ENCODE measurements at places on chromosomes 3 and 15. TPM values are rescaled to one million over a fixed set of nuclear protein-coding genes. Genes with fewer than 3 reads are reported as not detected.

DNA sequence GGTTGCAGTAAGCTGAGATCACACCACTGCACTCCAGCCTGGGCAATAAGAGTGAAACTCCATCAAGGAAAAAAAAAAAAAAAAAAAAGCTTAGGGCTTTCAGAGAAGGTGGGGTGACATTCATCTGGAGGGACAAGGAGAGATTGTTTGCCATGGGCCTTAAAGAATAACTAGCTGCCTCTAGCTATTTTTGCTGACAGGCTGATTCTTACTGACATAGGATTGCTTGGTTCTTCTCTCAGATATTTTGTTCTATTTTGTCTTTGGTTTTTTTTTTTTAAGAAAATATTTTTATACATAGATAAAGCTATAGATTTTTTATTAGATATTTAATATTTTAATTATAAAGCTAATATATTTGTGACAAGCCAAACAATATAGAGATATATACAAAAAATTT is 24.2 kb upstream of the PIAS1 start:
- DNase-seq: no peak

GRCh38 chr3:14298442-14298841 is 104.0 kb upstream of the SLC6A6 start:
- no peak for DNase-seq

Gene SORD
- 53.6 TPM for total RNA-seq

Gene ACTRT3
- not detected for total RNA-seq

GRCh38 chr3:184788751-184789150 is 23.2 kb upstream of the VPS8 start:
- DNase-seq: peak; percentile 91

DNA sequence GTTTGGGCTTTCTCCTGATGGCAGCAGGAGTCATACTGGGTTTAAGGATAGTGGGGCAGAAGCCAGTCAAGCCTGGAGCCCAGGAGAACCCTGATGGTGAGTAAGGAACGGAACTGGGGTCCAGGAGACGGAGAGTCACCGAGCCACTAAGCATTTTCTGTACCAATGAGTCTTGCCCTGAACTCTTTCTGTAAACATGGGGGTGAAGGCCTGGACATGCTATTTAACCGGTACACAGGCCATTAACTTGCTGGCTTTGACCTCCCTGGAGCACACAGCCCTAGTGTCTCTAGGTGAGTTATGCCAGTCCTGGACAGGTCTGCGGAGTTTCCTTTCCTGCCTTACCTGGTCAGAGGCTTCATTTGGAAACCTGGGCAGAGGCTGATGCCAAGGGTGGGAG is 3.9 kb downstream of the SLC6A6 start:
- no peak for DNase-seq

DNA sequence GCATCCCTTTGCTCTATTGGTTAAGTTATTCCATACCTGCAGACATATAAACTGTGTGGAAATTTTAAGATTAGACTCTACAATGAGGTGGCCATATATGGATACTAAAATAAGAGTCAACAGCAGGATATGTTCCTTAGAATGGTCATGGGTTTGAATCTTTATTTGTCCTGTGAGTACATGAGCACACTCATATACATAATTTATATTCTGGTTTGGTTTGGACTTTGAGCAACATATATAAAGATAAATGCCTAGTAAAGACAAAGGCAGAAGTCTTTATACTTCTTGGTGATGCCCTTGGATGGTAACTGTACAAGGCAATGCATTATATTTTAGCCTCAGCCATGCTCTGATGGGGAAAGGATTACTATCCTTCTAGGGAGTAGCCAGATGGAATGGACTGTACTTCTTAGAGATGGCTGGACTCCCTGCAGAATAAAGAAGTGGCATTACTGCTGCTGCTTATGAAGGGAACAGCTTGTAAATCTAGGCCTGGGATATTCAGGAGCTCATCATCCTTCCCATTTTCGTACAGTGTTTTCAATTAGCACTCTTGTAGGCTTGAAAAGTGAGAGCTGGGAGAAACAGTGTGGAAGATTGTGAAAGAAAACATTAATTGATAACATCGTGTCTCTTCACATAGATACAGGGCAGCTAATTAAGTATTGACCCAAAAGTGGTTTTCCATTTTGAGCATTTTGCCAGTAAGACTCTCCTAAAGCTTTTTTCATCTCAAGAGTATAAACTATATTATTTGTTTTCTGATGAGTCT is 60.4 kb downstream of the HMG20A start:
- no peak for DNase-seq

DNA sequence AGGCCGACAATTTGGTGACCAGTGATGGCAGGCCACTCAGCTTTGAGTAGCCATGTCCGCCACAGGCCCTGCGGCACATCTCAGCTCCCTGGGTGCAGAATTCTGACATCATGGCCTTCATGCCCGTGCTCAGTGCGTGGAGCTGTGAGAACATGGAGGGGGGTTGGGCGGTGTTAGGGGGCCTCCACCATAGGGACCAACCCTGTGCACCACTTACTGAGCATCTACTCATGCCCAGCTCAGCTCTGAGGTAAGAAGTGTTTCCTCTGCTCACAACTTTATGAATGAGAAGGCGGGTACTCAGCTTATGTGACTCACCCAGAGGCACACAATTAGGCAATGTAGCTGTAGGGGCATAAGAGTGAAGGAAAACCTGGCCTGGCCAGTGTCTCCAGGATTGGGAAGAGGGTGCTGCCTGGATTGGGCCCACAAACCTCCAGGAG is 10.5 kb downstream of the ACOX2 start:
- peak; percentile 98 for DNase-seq

- DNase-seq: peak; percentile 65
Observed at GRCh38 chr3:60086811-60087210, 1037.0 kb upstream of the CFAP20DC start.

GRCh38 chr3:40992023-40992422 is 207.3 kb upstream of the CTNNB1 start:
- DNase-seq: no peak

- DNase-seq: no peak
Observed at GRCh38 chr15:90930861-90931574, 1.3 kb downstream of the HDDC3 start.

DNA sequence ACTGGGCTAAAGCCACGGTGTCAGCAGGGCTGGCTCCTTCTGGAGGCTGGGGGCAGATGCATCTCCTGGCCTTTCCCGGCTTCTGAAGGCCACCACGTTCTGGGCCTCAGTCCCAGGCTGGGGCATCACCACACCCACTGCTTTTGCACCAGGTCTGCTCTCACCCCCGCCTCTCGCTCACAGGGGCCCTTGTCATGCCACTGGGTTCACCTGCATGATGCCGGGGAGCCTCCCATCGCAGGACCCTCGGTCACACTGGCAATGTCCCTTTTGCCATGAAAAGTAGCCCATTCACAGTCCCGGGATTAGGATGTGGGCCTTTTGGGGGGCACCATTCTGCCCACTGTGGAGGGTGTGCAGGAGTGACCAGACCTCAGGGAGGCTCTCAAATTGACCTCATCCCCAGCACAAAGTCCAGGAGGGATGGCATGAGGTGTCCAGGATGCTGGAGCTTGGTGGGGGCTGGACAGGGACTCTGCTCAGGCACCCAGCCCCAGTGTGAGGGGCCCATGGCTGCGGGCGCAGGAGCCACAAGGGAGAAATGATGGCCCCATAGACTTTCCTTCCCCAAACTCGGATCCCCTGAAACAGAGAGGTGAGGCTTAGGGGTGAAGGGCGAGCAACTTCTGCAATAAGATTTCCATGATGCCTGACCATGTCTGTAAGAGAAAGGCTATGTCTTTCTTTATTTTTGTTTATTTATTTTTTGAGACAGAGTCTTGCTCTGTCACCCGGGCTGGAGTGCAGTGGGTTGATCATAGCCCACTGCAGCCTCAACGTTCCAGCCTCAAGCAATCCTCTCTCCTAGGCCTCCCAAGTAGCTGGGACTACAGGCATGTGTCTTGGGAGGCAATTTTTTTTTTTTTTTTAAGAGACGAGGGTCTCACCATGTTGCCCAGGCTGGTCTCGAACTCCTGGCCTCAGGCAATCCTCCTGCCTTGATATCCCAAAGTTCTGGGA is 189.1 kb downstream of the GOLGA6L6 start:
- DNase-seq: no peak

Gene ASB14
- 0.20 TPM for total RNA-seq

- DNase-seq: no peak
Observed at GRCh38 chr15:62142736-62143135, 22.3 kb downstream of the C2CD4B start.

Gene PLCH1
- 0.53 TPM for total RNA-seq

GRCh38 chr3:121793078-121793477 is 41.8 kb downstream of the IQCB1 start:
- no peak for DNase-seq

GRCh38 chr15:57861034-57861638 is 154.6 kb downstream of the POLR2M start:
- peak; percentile 41 for DNase-seq

GRCh38 chr15:91632176-91632575 is 221.3 kb upstream of the SLCO3A1 start:
- no peak for DNase-seq

- no peak for DNase-seq
Observed at GRCh38 chr3:37576996-37577395, 284.7 kb upstream of the CTDSPL start.

Gene GOLGA8H
- total RNA-seq: 0.77 TPM

Gene ITIH3
- total RNA-seq: 0.03 TPM

DNA sequence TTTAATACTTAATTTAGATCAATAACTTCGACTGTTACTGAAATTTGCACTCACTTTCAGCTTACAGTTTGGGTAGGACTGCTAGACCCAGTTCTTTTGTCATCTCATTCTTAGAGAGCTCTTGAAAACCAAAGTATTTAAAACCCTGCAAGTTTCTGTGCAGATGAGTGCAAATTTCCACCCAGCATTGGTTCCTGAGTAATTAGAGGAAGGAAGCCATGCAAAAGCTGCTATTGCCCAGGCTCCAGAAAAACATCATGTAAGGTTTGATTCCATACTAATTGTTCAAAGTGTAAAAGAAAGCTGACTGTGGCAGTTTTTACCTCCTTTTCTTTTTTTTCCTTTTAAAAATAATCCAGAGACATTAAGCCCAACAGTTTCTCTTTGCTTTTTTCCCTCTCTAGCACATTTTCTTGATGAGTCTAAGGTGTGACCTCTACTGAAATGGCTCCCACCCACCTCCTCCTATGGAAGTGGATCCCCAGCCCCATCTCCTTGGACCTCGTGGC is 30.3 kb downstream of the ABHD2 start:
- no peak for DNase-seq

Gene NEO1
- 2.9 TPM for total RNA-seq

GRCh38 chr3:69458803-69459365 is 73.0 kb upstream of the FRMD4B start:
- peak; percentile 72 for DNase-seq

GRCh38 chr3:136250903-136251460 is 842 bp downstream of the PCCB start:
- DNase-seq: peak; percentile 27

Gene SCN11A
- not detected for total RNA-seq

GRCh38 chr3:61938878-61939549 is 377.6 kb downstream of the PTPRG start:
- no peak for DNase-seq

Gene SLC28A2
- 0.08 TPM for total RNA-seq

DNA sequence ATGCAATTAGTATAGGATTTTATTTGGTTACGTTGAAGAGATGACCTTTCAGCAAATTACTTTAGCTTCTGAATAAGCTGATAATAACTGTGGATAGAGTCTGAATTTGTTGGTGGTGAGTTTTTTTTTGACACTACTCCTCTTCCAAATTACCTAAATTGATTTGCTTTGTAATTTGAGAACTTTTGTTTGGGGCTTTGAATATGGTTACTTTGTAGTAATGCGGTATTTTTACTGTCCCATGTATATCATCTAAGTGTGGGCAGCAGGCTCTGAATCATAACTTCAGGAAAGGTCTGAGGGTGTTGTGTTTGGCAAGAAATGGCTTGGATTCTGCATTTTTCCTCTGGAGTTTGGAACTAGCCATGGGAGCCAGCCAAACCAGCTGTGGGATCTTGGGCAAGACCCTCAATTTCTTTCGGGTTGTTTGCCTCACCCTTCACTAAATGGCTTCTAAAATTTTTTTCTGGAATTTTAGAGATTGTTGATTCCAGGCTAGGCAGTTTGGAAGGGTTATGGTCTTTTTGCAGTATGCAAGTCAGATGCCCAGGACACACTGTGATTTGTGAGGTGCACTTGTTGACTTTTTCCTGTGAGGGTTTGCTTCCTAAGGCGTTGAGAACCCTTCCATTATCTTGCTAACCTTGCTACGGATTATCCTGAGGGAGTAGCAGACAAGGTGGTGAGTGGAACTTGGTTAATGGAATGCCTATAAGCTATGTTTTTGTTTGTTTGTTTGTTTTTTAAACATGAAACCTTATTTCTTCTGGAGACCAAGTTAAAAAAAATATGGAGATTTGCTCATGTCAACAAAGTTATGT is 10.4 kb downstream of the PTPRG start:
- DNase-seq: peak; percentile 77

- peak; percentile 71 for DNase-seq
Observed at GRCh38 chr3:149625795-149626194, 32.0 kb downstream of the WWTR1 start.

- DNase-seq: peak; percentile 47
Observed at GRCh38 chr3:141457624-141458236, 29.1 kb upstream of the RASA2 start.

- DNase-seq: peak; percentile 24
Observed at GRCh38 chr3:192395506-192395905, 331.8 kb downstream of the FGF12 start.

DNA sequence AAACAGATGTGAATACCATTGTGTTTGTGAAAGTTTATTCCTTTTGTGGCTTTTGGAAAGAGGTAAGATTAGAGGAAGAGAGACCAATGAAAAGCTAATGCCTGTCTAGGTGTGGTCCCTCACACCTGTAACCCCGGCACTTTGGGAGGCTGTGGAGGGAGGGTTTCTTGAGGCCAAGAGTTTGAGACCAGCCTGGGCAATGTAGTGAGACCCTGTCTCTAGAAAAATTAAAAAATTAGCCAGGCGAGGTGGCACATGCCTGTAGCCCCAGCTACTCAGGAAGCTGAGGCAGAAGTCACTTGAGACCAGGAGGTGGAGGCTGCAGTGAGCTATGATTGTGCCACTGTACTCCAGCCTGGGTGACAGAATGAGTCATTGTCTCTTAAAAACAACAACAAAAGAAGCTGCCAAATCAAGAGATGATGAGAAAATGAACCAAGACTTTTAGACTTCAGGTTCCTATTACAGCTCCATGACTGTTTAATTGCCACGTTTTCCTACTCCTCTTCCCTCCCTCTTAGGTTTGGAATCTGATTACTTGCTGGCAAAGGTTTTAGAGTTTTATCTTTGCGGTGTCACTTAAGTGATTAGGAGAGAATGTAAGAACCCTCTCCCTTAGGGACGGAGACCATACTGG is 68.7 kb downstream of the CGNL1 start:
- DNase-seq: peak; percentile 34
